AG09309 (cell line): ENCODE measurements at places on chromosomes 3 and 15.

DNA sequence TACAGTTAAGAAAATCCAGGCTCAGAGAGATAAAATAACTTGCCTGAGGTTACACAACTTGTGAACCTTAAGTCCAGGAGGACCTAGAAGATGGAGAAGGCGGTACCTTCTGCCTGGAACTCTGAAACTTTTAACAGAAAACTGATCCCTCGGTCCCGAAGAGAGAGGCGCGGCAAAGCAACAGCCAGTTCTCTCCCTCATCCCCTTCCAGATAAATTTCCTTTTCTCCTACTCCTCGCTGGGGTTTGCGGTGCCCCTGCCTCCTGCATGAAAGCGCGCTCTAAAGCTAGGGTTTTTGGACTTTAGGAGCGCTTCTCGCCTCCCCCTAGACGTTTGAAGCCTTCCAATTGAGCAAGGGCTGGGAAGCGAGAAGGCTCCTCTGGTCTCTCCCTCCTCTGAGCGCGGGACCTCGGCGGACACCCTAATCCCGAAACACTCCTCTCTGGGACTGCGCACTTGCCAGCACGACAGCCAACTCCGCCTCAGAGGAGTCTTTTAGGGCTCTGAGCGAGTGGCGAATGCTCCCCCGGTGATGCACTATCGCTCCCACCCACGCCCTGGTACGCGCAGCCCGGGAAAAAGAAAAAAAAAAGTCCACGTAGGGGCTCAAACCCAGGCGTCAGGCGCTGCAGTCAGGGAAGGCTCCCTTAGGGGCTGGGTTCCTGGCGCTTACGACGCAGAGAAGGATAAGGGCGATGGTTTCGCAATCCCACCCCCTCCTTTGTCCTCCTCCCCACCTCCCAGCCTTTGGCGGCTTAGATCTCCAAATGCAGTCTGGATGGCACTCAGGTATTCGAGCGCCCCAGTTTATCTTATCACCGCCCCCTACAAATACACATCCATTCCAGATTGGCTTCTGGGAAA lies 7.9 kb upstream of the EOMES start:
- no peak for DNase-seq

GRCh38 chr3:2661078-2661477 lies 449.1 kb downstream of the IL5RA start:
- no peak for DNase-seq

GRCh38 chr3:140349938-140350337 lies 327.9 kb upstream of the TRIM42 start:
- no peak for DNase-seq

- DNase-seq: no peak
Measured at GRCh38 chr3:43893727-43894126, 203.0 kb downstream of the ABHD5 start.

GRCh38 chr3:47669026-47669749 lies 90.5 kb upstream of the CSPG5 start:
- DNase-seq: no peak

GRCh38 chr3:133595341-133595740 lies 21.9 kb downstream of the CDV3 start:
- no peak for DNase-seq

- no peak for DNase-seq
Measured at GRCh38 chr3:94548581-94549316, 485.9 kb downstream of the NSUN3 start.

DNA sequence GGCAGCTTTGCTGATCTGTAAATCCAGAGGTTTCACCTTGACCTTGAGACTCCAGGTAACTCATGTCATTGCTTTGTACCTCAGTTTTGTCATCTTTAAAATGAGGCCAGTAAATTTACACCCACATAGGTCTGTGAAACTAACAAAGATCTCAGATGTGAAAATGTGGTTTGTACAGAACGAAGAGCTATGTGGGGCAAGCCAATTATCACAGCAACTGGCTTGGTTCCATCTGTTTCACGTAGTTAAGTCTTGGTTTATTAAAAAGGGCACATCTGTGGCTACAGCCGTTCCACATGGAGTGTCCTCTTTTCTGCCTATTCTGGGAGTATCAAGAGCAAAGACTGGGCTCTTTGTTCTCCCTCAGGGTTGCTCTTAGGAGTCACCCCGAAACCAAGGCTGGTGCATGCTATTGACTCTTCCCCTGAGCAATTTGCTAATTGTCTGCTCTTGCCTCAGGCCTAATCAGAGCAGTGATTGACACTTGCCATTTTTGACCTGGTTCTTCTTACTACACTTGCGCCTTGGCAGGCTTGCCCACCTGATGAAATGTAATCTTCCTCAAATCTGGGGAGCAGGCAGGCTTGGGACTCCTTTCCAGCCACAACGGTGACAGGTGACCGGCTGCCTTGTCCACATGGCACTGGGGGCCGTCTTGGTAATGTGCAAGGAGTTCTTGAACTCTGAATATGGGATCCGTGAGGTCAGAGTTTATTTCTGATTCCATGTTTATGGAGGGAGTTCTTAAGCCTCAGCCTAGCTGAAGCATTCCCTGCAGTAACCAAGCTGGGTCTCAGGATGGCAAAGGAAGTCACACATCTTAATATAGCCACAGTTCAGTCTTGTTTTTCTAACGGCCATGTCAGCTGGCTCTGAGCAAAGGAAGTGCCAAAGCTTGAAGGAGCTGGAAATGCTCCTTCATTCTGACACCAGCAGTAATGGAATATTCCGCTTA lies 40.1 kb downstream of the EAF1 start:
- no peak for DNase-seq

DNA sequence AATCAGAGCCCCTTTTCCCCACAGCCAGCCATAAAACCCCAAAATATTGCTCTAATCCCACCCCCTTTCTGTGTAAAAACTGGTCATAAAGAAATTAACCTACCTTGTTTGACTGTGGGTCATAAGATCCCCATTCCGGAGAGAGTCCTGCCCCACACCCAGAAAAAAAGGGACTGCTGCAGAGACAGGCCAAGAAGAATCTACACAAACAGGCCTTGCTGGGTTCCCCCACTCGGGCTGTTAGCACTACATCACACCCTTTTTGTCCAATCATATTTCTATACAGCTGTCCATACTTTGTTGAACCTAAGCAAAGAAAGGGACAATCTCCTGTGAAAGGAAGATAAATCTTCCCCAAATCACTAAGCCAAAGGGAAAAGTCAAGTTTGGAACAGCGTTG lies 84.4 kb upstream of the MFGE8 start:
- DNase-seq: no peak

DNA sequence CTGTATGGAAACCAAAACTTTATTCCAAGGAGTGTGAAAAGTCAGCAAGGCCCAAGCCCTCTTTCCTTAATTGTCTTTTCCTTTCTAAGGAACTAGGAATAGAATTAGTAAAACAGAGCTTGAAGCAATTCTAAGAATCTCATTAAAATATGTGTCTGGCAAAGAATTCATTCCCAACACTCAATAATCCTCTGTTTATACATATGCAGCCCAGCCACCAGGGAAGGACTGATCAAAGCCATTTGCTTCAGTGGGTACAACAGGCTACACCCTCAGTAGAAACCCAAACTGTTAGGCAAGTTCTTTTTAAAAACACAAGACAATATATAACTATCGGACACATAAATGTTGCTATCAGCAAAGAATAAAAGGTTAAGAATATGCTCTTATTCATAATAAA lies 266.9 kb downstream of the ERC2 start:
- DNase-seq: no peak

- DNase-seq: no peak
Measured at GRCh38 chr3:30607032-30607833, 832 bp downstream of the TGFBR2 start.

DNA sequence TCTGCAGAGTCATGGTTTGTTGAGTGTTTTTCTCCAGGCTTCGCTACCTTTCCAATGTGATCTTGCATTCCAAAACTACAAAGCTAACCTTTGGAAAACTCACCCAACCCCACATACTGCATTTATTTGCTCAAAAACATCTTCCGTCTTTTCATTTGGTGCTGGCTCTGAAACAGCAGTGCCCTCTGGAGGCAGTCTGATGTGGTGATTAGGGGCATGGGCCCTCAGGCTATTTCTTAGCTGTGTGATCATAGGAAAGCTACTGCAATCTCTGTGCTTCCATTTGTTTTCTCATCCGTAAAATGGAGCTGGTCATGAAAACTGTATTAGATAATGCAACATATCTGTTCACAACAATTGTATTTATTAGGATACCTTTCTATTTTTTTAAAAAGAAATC lies 47.0 kb downstream of the MTHFS start:
- DNase-seq: no peak

- DNase-seq: no peak
Measured at GRCh38 chr3:1442271-1442670, 349.4 kb downstream of the CNTN6 start.

DNA sequence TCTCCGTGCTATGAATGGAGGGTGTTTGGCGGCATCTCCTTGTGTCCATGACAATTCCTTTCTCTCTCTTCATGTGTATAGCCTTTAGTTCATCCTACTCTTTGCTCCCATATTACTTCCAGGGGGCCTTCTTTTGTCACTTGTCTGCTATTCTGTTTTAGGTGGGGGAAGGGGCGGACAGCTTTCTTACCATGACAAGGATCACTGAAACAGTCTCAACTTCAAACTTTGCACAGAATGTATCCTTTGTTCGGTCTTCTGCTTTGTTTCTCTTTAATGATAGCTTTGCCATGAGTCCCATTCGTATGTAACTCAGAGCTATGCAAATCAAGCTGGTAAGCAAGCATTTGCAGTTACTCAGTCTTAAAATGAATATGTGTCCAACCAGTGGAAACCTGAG lies 294.2 kb downstream of the TIGIT start:
- DNase-seq: no peak

GRCh38 chr3:172697558-172697957 lies 13.3 kb downstream of the NCEH1 start:
- DNase-seq: no peak

DNA sequence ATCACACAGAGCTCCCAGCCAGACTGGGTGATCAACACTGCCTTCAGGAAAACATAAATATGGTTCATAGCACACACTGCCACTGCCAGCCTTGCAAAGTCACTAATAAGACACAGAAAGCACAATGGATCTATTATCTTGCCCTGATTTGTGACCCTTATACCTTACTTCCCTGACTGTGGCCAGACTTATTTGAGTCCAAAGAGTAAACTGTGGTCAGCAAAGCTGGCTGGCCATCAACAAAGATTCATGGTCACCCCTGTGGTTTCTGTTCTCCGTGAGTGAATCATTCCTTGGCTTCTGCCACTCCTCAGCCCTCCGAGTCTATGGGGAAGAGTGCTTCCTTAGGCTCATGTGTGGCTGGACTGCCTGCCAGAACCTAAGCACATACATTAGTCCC lies 437.7 kb downstream of the RAP2B start:
- DNase-seq: peak; percentile 71

DNA sequence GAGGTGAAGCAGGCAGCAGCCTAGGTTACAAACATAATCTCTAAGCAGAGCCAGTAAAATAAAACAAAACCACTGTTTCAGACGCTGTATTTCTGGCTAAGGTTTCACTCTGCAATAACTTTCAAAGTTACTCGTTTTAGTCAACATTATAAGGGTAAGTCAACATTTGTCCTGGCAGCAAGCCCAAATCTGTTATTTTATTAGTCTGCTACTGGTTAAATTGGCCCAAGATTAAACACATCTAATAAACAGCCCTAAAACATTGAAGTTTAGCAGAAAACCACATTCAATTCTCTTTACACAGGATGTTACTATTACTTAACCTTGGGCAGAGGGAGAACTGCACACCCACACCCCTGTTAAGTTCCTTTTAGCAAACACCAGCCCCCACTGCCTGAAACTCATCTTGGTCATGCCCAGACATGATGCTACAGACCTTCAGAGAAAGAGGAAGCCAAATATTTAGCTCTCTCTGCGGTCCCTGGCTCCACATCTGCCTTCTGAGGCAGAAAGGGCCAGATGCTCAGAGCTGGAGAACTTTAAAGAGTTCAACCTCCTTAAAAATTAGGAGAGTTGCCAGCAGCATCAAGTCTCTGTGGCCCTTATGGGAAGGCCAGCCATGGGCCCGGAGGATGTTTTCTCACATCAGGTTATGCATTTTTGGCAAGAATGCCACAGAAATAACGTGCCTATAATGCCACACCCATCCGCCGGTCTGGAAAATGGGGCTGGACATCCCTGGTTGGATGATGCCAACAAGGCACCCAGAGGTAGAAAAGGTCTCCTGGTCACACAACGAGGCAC lies 17.9 kb downstream of the ARHGEF3 start:
- DNase-seq: peak; percentile 92

- DNase-seq: no peak
Measured at GRCh38 chr3:149271669-149272068, 50.0 kb upstream of the CP start.

GRCh38 chr15:42133886-42134502 lies 22.4 kb downstream of the PLA2G4F start:
- no peak for DNase-seq

GRCh38 chr3:191358929-191359328 lies 28.6 kb upstream of the UTS2B start:
- no peak for DNase-seq

DNA sequence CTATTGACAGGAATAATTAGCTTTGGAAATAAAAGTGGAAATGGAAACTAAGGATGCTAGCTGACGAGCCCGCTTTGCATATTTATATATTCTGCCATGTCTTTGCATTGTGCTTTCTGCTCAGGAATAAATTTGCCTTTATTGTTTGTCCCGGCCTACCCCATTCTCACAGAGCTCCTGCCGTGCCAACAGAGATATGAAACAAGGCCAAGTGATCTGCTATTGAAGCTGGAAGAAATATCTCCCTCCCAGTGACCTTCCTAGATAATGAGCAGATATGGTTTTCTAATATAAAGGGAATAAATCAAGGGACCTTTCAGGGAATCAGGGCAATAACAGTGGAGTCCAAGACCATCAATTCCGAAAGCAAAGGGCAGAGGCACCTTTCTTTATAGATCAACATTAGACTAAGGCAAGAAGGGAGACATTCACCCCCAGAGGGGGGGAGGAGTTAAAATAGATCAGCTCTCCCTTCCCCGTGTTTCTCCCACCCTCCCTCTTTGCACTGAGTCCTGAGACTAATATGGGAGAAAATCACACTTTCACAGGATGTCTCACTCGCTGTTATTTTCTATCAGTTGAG lies 664.6 kb downstream of the AGBL1 start:
- no peak for DNase-seq

DNA sequence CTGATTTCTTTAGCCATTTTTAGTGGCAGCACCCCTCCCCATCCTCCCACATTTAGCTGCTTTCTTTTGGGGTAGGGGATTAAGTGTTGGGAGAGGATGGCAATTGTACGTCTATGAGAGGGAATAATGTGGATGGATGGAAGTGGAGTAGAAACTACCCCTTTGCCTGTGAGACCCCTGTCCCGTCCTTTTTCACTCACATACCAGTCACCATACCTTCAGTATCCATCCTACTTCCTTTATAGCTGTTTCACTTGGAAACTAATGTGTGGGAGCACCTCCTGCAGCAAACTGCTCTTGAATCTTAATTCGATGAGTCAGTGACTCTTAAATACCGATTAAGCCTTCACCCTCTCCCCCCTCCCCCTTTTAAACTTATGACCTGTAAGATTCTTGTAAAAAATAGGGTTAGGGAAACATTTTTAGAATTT lies 730 bp downstream of the SPRED1 start:
- DNase-seq: peak; percentile 28

- DNase-seq: no peak
Measured at GRCh38 chr3:68889328-68889727, 43.0 kb downstream of the TAFA4 start.
